NCI-H187 (cell line): ENCODE measurements at places on chromosomes 7 and 10.

DNA sequence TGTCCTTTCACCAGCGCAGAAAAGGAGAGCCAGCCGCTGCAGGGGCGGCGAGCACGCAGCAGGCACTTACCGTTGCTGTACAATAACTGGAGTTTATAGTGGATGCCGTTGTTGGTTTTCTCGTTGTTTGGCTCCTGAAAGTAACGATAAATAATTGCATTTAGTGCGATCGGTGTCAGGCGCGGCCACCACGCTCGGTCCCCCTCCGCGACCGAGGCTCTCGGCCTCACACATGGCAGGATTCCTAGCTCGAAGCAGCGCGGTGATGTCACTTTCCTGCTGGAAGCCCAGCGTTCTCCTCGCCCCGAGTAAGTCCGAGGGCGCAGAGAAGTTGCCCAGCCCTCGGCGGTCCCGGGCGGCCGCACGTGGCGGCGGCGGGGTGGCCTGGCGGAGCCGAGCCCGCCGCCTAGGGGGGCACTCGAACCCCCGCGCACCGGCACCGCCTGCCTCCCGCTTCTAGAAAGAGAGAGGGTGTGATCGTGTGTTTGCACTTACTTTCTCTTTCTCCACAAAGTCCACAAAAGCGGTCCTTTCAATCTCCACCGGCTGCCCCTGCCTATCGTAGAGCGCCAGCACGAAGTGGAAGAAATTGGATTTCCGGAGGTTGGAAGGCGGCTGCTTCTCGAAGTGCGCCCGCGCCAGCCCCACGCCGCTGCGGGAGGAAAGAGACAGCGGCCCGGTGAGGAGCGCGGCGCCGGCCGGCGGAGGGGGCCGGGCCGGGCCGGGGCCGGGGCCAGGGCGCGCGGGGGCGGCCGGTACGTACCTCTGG is 1.0 kb downstream of the EBF3 start:
- DNase-seq = no peak

GRCh38 chr7:27651702-27652101 is 11.0 kb downstream of the HIBADH start:
- no peak for DNase-seq

DNA sequence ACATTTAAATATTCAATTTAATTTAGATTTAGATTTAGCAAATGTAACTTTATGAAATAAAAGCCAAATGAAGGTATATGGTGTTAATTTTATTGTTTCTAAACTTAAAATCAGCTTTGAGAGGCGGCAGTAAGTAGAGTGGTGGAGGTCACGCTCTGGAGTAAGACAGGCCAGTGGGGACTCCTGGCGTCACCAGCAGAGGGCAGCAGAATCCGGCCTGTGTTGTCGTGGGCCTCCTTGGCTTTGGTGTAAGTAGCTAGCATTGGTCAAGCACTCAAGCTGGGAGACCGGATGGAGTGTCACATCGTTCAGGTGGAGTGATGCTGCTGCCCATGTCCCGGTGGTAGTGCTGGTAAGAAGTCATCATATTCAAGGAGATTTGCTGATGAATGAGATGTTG is 98.7 kb upstream of the DNAJB6 start:
- no peak for DNase-seq

GRCh38 chr7:22156205-22156604 is 200.7 kb downstream of the RAPGEF5 start:
- DNase-seq = no peak

- no peak for DNase-seq
These were observed 17.5 kb downstream of the MRPS24 start for GRCh38 chr7:43851805-43852204.

DNA sequence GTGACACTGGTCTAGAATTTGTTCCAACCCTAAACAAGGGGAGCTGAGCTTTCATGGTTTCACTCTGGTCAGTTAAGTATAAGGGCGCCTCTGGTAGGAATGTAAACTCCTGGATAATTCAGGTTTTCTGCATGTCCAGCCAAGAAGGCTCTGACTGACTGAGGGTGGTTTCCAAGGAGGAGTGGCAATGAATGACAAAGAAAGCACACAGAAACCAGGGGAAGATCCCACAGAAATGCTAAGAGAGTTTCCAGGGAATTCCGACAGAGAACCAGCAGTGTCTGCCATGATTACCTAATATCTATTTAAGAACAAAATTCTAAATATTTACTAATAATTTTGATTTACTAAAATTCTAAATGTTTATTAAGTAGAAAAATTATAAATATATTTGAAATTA is 27.3 kb upstream of the NRG3 start:
- no peak for DNase-seq

GRCh38 chr10:104254493-104255310 is at the start of gene GSTO1:
Gene GSTO1, plus strand, starts transcription at chr10:104254892. Its CDS starts 37 bp downstream, at chr10:104254929.
- no peak for DNase-seq

DNA sequence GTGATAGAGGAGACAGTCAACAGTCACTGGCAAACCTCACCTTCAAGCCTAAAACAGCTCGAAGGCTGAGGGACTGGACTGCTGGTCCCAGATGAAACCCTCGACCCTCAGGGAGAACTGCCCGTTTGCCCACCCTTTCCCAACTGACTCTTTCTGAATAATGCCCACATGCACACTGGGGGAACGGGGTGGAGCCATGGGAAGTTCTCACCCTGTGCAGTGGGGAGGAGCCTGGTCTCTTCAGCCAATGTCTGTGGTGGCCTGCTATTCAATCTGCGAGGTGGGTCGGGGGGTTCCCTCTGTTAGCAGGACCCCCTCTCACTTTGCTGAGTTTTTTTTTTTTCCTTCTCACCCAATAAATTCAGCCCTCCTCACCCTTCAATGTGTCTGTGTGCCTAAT is 14.5 kb downstream of the TOMM7 start:
- DNase-seq = no peak

- peak; percentile 2 for DNase-seq
These were observed 20.5 kb downstream of the ZNF438 start for GRCh38 chr10:31011017-31011664.

- DNase-seq = peak; percentile 50
These were observed 662 bp downstream of the NRCAM start for GRCh38 chr7:108455551-108455997.

- no peak for DNase-seq
These were observed 33.1 kb downstream of the PNLIPRP2 start for GRCh38 chr10:116653885-116654284.
